ENCODE measurements at places on chromosomes 5 and 9.

DNA sequence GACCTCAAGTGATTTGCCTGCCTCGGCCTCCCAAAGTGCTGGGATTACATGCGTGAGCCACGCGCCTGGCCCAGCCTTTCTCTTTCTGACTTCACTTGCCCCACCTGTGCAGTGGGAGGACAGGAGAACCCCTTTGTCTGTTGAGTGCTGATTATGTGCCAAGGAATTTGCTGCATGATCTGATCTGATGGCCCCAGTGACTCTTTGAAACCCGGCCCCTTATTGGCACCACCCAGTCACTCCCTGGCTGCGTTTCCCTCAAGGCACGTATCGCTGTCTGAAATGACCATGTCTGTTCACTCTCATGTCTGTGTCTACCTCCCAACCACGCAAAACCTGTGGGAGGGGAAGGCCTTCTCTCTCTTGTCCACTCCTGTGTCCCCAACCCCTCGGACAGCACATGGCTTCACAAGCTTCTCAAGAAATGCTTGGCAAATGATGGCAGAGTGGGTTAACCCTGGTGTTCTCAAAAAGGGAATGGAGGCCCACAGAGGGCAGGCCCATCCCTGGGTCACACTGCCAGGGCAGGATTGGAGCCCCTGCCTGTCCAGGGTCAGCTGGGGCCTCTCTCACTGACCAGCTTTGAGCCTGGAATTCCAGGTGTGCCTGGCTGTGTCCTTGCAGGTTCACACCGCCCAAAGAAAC, 21.9 kb downstream of the NEK6 start:
- DNase-seq, result no peak

DNA sequence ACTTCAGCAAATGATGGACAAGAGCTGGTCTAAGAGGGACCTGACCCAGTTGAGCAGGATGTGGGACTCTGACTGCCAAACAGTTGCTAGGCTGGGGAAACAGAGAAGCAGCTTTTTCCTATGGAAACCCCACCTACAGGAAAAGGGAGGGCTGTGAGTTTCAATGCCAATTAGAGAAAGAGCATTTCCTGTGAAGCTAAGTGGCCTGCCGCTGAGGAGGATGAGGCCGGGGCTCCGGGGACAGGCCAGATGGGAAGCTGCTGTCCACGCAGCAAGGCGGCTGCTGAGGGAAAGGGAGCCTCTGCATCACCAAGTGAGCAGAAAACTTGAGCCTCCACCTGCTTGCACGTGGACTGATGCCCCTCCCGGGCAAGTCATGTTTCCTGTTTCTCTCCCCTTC, at the start of gene PCDH12:
Gene PCDH12 (minus strand): TSS at position 90 of the 400 bp plus-strand sequence. CDS start 351 bp downstream, outside the sequence.
- peak; percentile 10 for DNase-seq

DNA sequence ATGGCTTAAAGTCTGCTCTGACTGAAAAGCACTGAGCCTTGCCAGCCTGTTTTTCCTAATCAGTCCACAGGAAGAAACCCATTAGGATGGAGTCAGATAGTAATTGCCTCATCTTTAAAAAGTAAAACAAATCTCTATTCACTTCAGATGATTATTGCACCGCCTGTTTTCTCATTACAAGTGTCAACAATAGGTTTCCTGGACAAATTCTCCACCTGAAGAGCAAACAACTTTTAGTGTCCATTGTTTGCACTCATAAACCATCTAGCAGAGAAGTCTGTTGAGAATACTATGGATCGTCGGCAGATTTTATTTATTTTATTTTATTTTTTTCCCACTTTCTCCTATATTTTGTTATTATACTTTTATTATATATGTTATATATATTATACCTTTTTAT, 20.3 kb downstream of the C5orf63 start:
- no peak for DNase-seq

DNA sequence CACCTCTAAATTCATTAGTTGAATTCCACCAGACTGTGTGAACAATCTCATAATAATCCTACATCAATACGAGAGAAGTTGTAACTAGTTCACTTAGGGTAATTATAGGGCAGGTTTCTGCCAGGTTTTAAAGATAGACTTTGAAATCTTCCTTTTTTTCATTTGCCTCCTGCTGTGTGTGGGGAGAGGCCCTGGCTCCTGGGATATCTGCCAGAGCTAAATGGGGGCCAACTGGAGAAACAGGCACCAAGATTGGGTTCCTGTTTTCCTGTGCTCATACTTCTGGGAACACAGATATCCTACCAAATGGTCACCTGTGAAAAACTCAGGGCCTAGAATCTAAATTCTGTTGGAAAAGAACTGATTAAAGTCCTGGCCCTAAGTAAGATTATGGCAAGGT, 42.3 kb downstream of the SH3RF2 start:
- no peak for DNase-seq

- DNase-seq, result no peak
Measured at GRCh38 chr9:75190762-75191161, 102.4 kb downstream of the OSTF1 start.

- DNase-seq, result no peak
Measured at GRCh38 chr9:96478829-96479371, 28.9 kb downstream of the HABP4 start.

GRCh38 chr5:76472335-76473008, 69.4 kb downstream of the IQGAP2 start:
- DNase-seq, result peak; percentile 26

DNA sequence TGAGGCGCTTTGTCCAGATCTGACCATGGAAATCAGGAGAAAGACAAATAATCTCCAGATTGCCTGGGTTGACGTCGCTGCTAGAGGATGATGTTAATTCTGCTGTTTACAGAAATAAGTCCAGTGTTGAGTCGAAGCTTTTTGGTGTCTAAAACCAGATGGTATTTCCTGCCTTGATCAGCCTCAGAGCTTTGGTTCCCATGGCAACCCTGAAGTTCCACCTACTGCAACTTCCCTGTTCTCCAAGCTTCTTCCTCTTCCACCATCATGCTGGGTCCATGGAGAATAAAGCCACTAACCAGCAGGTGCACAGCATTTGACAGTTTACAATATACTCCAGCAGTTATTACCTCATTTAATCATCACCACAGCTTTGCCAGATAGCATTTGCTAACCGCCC, 18.0 kb upstream of the GABBR2 start:
- no peak for DNase-seq

GRCh38 chr5:156587012-156587411, 260.0 kb downstream of the SGCD start:
- DNase-seq, result no peak

DNA sequence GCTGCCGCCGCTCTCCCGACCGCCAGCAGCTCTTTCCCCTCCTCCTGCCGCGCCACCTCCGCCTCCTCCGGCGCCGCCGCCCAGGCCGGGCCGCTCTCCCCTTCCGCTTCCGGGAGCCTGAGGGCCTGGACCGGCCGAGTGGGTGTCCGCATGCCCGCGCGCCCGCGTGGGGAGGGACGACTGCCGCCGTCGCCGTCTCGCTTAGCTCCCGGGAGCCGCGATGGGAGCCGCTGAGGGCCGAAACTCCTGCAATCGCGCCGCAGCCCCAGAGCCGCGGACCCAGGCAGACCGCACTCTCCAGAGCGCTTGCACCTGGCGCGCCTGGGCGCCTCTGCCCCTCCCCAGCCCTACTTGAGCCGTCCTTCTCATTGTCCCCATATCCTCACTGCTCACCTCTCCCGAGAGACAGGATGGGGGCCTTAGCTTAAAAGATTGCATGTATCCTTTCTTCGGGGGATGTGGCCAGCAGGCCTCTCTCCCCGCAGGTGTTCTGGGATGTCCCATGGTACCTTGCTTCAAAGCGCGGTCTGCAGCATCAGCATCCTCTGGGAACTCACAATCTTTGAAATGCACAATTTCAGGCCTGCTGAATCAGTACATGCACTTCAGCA, at the start of gene ZDHHC21:
Gene ZDHHC21 (minus strand): TSS at position 182 of the 611 bp plus-strand sequence. CDS start 19,092 bp downstream, outside the sequence.
- DNase-seq, result peak; percentile 65

- no peak for DNase-seq
Measured at GRCh38 chr5:9557696-9558095, 11.8 kb upstream of the SEMA5A start.
